Lung (tissue), 17 donors: ENCODE measurements at places on chromosomes 1 and 21. TPM values are rescaled to one million over a fixed set of nuclear protein-coding genes. Genes with fewer than 3 reads are reported as not detected.

Gene TMPRSS3
- polyA plus RNA-seq: 3.2 TPM

DNA sequence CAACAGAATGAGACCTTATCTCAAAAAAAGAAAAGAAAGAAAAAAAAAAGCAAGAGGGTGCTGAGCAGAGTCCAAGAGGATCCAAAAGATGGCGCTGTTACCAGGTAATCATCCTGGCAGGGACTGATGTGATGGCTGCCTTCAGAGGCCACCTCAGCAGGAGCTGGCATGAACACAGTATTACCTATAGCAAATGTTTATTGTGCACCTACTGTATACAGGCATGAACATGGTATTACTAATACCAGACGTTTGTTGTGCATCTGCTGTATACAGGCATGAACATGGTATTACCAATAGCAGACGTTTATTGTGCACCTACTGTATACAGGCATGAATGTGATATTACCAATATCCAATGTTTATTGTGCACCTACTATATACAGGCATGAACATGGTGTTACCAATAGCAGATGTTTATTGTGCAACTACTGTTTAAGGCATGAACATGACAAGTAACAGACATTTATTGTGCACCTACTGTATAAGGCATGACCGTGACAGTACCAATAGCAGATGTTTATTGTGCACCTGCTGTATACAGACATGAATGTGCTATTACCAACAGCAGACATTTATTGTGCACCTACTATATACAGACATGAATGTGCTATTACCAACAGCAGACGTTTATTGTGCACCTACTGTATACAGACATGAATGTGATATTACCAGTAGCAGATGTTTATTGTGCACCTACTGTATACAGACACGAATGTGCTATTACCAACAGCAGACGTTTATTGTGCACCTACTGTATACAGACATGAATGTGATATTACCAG is 115.1 kb upstream of the TMEM51 start:
- DNase-seq: no peak

DNA sequence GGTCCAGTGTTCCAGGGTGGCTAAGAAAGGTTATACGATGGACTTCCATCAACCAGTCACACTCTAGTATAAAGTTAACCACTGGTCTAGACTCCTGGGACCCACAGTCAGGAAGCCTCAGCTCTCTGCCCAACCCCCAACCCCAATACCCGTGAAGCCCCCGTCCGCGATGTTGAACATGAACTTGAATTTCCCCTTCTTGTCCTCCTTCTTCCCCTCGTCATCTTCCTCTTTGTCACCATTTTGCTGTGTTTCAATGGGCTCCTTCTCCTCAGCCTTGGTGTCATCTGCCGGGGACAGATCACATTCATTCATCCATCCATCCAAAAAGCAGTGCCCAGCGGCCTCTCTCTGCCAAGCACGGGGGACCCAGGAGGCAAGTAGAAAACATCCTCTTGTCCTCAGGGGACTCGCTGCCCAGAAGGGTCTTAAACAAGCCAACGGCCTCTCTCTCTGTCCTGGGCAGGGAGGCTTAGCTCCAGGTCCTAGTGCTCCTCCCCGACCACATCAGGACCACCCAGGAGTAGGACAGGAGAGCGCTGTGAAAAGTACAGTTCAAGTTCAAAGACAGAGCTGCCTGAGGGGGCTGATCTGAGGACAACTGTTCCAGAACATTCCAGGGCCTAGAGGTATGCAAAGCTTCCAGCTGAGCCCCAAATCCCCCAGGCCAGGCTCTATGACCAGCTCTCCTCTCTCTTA is 66.5 kb downstream of the KCNAB2 start:
- DNase-seq: no peak

DNA sequence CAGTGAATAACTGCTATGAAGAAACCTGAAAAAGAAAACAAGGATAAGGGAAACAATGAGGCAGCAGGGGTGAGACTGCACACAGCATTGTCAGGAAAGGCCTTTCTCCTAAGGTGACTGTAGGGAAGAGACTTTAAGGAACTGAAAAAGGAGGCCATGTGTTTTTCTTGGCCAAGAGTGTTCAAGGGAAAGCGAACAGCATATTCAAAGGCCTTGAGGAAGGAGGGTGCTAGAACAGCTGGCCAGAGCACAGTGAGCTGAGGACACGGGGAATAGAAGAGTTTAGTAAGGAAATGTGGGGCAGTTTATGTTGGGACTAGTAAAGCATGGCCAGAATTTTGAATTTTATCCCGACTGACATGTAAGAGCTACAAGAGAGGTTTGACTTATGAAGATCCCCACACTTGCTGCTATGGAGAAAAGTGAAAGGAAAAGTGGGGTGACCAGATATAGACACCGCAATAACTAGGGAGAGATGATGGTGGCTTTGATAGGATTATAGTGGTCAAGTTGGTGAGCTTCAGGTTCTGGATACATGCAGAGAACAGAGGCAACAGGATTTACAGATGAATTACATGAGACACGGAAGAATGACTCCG is 1.4 kb downstream of the RWDD2B start:
- no peak for DNase-seq

Gene C1orf116
- polyA plus RNA-seq: 59.9 TPM

DNA sequence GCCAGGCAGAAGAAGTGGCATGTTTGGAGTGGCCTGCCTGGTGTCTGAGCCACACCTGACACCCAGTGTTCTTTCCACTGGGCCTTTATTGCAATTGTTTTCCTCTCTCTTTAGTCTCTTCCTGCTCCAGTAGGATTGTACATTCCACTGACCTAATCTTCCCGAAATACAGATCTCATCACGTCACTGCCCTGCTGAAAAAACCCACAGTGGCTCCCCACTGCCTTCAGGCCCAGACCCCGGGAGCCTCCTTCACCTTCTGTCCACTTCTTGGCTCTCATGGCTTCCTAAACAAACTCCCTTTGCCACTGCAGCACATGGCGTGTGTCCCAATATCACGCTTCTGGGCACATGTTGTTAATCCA is 25.3 kb upstream of the ATP5PO start:
- no peak for DNase-seq

Gene AKNAD1
- polyA plus RNA-seq: 0.02 TPM

GRCh38 chr21:28827422-28827821 is 165.3 kb downstream of the LTN1 start:
- DNase-seq: no peak

DNA sequence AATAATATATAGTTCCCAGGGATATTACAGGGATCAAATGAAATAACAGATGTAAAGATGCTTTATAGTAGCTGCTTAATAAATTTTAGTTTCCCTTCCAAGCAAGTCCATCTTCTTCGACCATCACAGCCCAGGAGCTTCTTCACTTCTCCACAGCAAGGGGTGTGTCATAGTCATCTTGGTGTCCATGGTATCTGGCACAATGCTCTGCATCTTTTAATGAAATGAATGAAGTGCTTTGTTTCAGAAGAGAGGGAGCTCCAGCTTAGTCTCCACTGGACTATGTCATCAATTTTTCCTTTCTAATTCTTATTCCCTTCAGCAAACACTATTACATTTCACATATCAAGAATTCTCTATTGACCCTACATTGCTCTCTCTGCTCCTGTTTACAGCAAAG is 4.9 kb upstream of the MACF1 start:
- no peak for DNase-seq

GRCh38 chr1:41492341-41492848 is 7.9 kb upstream of the EDN2 start:
- DNase-seq: no peak

- DNase-seq: peak; percentile 69
Measured at GRCh38 chr1:229114315-229114714, 156.6 kb upstream of the RAB4A start.

GRCh38 chr1:100616121-100616621 is 78.2 kb downstream of the GPR88 start:
- DNase-seq: no peak
